ENCODE measurements at places on chromosomes 7 and 10.

- no peak for DNase-seq
These were observed 21.9 kb downstream of the ARID5B start for GRCh38 chr10:61923210-61923949.

GRCh38 chr10:89362929-89363328 is 14.9 kb upstream of the IFIT1B start:
- DNase-seq: no peak

DNA sequence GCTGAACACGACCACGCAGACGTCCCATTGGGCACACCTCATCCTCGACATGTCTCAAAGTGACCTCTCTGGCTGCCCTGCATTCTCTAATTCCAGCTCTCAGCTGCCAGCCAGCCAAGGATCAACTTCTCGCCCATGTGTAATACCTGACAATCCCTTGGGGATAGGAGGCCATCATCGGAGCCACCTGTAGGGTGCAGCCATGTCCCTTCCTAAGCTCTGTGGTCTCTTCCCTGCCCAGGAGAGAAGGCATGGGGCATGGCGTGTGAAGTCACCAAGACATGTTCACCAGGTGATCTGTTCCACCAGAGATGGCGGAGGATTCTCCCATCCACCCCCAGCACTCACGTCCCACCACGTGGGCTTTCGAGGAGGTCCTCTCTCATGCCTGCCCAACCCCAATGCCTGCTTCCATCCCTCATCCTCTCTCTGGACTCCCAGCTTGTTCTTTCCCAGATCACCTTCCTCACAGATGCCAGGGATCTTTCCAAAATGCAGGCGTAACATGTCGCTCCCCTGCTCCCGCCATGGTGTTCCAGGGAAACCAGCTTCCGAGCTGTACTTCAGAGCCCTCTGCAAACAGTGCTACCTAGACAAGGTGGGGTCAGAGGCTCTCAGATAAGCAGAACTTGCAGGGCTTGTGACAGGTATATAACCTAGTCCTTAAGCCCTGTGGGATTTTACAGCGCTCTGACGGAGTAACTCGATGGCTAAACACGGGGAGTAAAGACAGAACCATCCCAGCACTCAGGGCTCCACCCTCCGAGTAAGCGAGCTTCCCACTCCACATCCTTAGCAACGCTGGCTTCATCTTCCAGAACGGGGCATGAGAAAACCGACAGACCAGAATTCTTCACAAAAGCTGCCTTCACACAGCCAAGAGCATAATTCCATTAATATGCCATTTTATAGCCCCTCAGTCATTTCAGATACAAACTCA is 41.1 kb downstream of the BRI3 start:
- DNase-seq: no peak

- DNase-seq: no peak
These were observed 23.3 kb downstream of the MACC1 start for GRCh38 chr7:20193873-20194272.

- no peak for DNase-seq
These were observed 54.1 kb downstream of the KIAA1217 start for GRCh38 chr10:24262929-24263590.

- no peak for DNase-seq
These were observed 161.3 kb upstream of the VIPR2 start for GRCh38 chr7:159306012-159306411.

All from D341Med (cell line).